ENCODE measurements at places on chromosomes 4 and X.

- no peak for DNase-seq
These were observed 43.2 kb downstream of the EXOC1 start for GRCh38 chr4:55896622-55897021.

GRCh38 chrX:153409414-153410101 is 1.7 kb upstream of the ZFP92 start:
- DNase-seq, result peak; percentile 29

- no peak for DNase-seq
These were observed 64.3 kb downstream of the BEX3 start for GRCh38 chrX:103440621-103441020.

DNA sequence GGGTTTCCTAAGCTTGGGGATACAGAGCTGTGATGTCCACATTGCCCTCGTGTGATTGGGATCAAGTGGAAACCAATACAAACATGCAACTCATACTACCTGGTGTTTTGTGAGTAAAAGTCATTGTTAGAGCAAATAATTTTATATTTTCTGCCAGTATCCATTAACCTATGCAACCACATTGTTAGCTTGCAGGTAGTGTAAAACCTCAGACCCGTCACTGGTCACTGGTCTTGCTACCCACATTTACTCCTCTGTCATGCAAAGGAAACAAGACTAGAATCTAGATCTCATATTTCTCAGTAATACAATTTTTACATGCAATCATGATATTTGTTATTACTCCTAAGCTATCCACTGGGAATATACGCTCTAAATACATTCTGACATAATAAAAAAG is 324.3 kb upstream of the NDST4 start:
- no peak for DNase-seq

DNA sequence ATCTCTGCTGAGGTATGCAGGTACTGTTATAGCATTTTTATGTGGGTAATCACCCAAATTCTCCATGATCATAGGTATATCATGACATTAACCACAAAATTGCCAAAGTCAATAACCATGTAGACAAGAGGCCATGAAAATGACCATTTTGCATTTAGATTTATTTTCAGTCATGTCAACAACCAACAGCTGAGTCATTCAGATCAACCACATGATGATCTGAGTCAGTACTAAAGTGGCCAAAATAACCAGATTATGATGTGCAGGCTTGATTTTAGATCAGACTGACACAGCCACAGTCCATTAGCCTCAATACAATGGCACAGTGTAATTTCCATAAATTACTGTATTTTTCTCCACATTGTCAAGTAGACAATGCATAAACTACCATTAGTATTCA is 240.5 kb downstream of the GRIA3 start:
- no peak for DNase-seq

DNA sequence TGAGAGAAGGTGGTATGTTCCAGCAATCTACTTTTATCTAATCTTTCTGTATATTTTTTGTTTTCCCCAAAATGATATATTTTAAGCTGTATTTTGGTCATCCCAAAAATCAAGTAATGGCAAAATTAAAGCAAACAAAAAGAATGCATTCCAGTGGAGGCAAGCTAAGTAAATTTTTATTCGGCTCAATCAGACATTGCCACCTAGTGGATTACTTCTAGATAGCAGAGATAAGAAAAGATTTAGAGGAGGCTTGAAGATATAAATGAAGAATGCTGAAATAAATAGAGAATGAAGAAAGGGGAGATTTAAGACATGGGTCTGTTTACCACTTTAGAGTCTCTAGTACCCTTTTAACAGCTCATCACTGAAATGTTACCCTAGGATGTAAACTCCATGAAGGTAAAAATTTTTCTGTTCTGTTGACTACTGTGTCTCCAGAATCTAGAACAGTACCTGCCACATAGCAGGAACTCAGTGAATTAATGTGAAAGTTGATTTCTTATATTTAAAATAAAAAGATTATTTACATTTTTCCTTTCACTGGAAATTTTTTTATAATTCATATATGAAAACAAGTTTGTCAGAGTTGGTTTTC is 110.9 kb upstream of the ANK2 start:
- DNase-seq, result no peak

- DNase-seq, result no peak
These were observed 466.1 kb downstream of the ADGRL3 start for GRCh38 chr4:61666244-61666643.

DNA sequence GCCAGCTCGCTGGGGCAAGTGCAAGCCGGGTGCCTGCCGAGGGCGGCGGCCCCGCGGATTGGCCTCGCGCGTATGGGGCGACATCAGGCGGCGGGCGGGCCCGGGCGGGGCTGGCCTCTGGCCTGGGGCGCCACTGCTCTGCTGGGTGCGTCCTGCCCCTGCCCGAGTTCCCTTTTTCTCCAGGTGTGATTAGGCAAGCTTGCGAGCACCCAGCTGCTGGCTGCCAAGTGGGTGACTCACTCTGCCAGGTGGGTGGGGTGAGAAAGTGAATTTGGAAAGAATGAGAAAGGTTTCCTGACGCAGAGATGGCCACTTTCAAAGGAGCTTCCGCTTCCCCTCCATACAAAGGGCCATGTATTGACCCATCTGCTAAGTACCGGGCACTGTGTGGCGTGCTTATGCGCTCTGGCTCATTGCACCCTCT is 32.5 kb downstream of the FGFBP1 start:
- DNase-seq, result peak; percentile 93

GRCh38 chr4:1060121-1060520 is 48.7 kb downstream of the FGFRL1 start:
- DNase-seq, result peak; percentile 28

DNA sequence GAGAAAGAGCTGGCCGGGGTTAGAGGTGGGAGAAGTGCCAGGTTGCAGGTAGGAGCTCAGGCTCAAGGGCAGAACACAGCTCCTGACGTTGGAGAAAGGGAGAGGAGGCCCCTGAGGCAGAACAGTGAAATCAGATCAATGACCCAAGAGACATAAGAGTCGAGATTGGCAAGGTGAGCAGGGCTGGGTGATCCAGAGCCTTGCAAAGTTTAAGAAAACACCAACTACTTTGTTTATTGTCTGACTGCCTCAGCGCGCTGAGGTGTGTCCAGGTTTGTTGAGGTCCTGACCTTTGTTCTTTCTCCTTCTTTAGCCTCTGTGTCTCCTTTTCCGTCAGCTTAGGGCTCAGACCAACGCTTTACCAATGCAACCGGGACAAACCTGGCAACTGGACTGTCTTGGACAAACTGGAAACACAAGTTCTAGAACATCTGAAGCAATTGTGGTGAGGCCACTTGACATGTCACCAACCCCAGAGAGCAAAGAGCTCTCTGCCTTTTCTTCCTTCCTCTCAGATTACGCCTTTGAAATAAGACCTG is 28.3 kb downstream of the CHRNA9 start:
- peak; percentile 64 for DNase-seq

- no peak for DNase-seq
These were observed 2.4 kb downstream of the ARMCX1 start for GRCh38 chrX:101552714-101553113.

GRCh38 chrX:45598861-45599260 is 398.2 kb upstream of the DIPK2B start:
- no peak for DNase-seq

GRCh38 chr4:186712690-186713089 is 11.0 kb downstream of the FAT1 start:
- DNase-seq, result no peak
